A549 treated with ZK216348 at 1 μM for 4 hours (cell line): ENCODE measurements at places on chromosomes 12 and 14. TPM values are rescaled to one million over a fixed set of nuclear protein-coding genes. Genes with fewer than 3 reads are reported as not detected.

Gene LTB4R2
- 2.0 to 6.3 TPM (median 5.6 TPM) in 5 replicates for total RNA-seq

Gene SPTB
- total RNA-seq, result 0.91 to 1.6 TPM (median 1.4 TPM) in 5 replicates

Gene DIO2
- total RNA-seq, result 3.5 to 4.2 TPM (median 3.8 TPM) in 5 replicates

Gene FAIM2
- 0.09 TPM in 1 of 5 replicates, not detected in the others for total RNA-seq

Gene KRT6A
- total RNA-seq, result 3.0 to 5.6 TPM (median 5.1 TPM) in 5 replicates

Gene RALGAPA1
- total RNA-seq, result 4.6 to 8.8 TPM (median 7.7 TPM) in 5 replicates
